ENCODE measurements at places on chromosomes 12 and 14. TPM values are rescaled to one million over a fixed set of nuclear protein-coding genes. Genes with fewer than 3 reads are reported as not detected.

Gene CDK2
- total RNA-seq: 91.6 TPM

Gene KLHL33
- total RNA-seq: not detected

Gene KERA
- total RNA-seq: not detected

Gene PRH2
- not detected for total RNA-seq

Gene PPP4R4
- 3.6 TPM for total RNA-seq

Gene CEBPE
- total RNA-seq: not detected

Gene BBOF1
- 8.5 TPM for total RNA-seq

Gene RDH5
- 7.5 TPM for total RNA-seq

Gene LHX5
- not detected for total RNA-seq

GRCh38 chr14:103606963-103607668 lies 21.9 kb upstream of the KLC1 start:
- DNase-seq: peak; percentile 81

DNA sequence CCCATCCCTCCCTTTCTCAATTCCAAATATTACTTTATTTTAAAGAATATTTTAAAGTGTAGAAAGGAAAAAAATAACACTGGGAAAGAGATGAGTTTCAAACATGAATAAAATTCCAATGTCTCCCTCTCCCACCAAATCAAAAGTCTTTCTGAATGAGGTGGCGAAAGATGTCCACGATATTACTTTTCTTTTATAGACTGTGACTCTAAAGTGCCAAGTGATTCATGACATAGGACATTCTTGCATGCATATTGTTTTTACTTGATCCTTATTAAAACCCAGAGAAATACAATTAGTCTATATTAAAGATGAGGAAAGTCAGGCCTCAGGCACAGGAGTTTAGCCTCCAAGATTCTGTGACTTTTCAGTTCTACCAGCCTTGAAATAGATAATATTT lies 16.0 kb upstream of the LUM start:
- DNase-seq: peak; percentile 42

DNA sequence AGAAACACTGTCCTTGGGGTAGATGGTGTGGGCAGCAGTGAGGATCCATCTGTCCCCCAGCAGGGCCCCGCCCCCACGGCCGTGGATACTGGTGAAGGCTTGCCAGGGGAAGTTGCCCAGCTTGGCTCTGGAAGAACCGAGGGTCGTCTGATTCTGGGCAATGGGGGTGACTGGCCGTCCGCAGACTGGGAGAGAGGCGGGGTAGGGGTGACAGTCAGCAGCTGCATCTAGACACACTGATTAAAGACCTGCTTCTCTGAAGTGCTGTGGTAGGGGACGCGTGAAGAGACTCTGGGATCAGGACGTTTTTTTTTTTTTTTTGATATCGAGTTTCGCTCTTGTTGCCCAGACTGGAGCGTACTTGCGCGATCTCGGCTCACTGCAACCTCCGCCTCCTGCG lies 4.7 kb upstream of the C1R start:
- no peak for DNase-seq

- DNase-seq: no peak
These were observed 913.6 kb downstream of the GALC start for GRCh38 chr14:87079416-87079815.

DNA sequence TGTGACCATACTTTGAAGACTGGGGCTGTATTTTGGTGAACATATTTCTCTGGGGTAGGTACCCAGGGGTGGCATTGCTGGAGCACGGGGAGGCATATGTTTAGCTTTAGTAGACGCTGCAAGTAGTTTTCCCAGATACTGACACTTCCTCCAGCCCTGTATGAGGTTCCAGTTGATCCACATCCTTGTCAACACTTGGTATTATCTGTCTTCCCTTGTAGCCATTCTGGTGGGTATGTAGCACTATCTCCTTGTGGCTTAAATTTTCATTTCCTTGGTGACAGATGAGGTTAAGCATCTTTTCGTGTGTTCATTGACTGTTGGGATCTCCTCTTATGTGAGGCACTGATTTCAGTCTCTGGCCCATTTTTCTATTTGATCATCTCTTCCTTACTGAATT lies 179.1 kb downstream of the PHETA1 start:
- no peak for DNase-seq

- DNase-seq: no peak
These were observed 47.7 kb downstream of the PSMA6 start for GRCh38 chr14:35339761-35340406.

DNA sequence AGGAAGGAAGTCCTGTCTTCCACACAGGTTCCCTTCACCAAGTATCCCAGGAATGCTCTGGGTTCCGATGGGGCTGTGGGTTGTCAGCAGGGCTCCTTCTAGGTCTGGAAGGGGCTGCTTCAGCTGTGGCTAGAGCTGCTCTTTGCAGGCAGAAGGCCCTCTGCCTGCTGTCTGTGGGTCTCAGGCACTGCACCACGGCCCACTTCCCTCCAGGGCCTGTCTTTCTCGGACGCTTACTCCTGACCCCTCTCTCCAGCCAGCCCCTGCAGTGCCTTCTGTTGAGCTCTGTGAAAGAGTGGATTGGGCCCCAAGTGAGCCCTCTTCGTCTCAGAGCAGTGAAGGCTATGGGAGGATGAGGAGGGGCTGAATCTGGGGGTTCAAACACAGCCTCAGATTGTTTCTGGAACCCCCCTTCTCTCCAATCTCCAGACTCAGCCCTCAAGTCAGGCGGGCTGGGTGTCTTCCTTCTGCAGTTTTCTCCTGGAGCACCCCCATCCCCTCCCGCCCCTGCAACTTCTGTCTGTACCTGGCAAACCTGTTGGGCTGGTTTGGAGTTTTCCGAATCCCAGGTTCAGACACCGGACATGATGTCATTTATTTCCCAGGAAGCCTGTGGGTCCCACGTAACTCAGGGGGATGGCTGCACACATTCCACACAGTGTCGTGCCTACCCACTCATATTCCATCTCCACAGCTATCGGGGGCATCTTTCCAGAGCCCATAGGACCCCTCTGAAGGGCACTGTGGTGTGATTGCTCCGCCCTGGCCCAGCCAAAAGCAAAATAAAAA lies 24.9 kb upstream of the SPPL3 start:
- no peak for DNase-seq

DNA sequence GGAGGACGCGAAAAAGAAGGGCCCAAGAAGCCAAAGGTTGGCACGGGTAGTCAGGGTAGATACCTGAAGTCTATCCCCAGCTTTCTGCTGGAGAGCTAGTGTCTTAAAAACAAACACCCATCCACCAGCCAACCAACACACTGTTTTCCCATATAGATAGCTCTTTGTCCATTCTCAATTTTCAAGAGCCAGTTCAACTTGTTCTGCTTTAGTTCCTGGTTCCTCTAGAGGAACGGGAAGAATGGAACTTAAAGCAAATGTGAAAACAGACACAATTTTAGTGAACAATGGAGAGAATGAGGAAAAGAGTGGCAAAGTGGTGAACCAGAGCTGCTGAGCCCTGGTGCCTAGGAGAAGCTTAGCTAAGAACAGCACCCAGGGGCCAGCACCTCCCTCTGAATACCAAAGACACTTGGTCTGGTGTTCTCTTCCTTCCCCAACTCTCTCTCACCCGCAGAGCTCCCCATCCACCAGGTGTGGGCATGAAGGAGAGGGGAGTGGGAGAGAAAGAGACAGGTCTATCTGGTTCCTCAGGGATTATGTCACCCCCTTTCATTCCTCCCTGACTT lies 3.8 kb downstream of the NDRG2 start:
- DNase-seq: no peak

GRCh38 chr14:95362138-95362494 lies 42.4 kb upstream of the CLMN start:
- DNase-seq: no peak

DNA sequence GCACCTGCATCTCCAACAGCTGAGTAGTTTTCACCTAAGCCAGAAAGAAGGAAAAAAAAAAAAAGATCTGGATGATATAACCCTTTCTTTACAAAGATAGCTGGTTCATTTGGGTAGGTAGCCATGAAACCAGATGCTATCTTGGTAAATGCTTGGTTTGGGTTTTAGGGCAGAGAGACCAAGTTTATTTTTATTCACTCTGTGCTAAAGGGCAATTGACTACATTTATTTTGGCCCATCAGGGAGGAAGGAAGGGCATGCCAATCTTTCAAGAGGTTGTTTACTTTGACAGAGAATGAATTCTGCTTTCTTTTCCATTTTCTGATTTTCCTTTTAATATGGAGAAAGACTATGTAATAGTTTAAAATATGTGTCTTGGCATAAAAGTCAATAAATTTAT lies 91.0 kb downstream of the NTN4 start:
- no peak for DNase-seq

- DNase-seq: no peak
These were observed 981.4 kb downstream of the FSCB start for GRCh38 chr14:43525658-43526057.

DNA sequence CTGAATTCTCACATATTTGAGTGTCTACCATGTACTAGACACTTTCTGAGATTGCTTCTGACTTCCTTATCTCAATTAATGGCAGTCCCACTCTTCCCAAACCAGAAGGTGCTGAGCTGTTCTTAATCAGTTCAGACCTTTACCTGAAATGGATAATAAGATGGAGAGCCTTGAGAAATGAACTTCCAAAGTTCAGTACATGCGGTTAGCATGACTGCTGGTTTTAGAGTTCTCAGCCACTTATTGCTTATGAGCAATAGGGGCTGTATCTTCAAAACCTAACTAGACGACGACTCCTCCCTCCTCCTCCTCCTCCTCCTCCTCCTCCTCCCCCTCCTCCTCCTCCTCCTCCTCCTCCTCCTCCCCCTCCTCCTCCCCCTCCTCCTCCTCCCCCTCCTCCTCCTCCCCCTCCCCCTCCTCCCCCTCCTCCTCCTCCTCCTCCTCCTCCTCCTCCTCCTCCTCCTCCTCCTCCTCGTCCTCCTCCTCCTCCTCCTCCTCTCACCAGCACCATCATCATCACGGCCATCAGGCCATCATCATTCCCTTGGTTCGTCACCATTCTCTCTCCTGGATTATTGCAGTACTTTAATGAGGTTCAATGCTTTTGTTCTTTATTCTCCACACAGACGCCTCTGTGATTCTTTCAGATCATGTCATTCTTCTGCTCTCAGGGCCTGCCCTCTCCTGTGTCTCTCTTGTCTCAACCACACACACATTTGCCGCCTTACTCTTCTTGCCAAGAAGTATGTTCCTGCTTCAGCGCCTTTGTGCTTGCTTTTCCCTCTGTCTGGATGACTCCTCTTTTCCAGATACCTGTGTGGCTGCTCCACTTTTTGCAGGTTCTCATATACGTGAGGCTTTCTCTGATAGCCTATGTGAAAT lies 2.7 kb downstream of the PCNX1 start:
- no peak for DNase-seq

DNA sequence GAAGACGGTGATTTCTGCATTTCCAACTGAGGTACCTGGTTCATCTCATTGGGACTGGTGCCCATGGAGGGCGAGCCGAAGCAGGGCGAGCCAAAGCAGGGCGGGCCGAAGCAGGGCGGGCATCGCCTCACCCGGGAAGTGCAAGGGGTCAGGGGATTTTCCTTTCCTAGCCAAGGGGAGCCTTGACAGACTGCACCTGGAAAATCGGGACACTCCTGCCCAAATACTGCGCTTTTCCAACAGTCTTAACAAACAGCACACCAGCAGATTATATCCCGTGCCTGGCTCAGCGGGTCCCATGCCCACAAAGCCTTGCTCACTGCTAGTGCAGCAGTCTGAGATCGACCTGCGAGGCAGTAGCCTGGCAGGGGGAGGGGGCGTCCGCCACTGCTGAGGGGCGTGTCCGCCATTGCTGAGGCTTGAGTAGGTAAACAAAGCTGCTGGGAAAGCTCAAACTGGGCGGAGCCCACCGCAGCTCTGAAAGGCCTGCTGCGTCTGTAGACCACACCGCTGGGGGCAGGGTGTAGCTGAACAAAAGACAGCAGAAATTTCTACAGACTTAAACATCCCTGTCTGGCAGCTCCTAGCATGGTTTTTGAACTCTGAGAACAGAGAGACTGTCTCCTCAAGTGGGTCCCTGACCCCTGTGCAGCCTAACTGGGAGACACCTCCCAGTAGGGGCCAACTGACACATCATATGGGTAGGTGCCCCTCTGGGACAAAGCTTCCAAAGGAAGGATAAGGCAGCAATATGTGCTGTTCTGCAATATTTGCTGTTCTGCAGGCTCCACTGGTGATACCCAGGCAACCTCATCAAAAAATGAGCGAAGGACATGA lies 77.2 kb downstream of the BAZ1A start:
- DNase-seq: no peak

GRCh38 chr12:55008944-55009585 lies 10.7 kb upstream of the NEUROD4 start:
- DNase-seq: no peak

DNA sequence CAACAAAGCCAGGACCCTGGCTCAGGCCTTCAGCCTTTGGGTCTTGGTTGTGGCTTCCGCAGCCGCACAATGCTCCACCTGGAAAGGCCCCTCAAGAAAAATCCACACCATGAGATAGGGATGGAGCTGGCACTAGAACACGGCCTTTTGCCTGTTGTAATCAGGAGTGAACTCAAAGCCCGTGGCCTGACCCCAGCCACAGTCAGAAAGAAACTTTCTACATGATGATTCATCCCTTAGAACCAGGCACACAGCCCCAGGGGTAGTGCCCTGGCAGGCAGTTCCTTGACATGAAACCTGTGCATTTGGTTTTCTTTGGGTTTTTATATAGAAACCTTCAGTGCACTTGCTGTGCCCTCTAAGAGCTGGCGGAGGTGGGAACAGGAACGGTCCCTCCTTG lies 5.1 kb downstream of the CLMN start:
- DNase-seq: peak; percentile 12

- DNase-seq: no peak
These were observed 9.7 kb downstream of the NCOR2 start for GRCh38 chr12:124557518-124558223.

DNA sequence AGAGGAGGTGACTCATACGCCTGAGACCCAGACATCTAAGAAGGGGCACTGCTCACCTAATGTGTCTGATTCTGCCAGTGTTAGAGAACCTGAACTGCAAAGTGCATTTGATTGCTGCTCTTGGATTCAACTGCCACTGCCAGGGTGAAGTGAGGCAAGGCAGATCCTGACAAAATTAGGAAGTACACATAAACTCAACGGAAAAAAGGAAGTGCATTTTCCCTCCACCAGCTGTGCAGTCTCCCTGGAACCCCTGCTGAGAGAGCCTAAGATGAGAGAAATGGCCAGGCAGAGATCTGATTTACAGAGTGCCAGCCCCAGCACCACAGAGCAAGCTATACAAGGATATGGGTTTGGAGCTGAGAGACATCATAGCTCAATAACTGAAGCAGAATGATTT lies 215.3 kb downstream of the SEC23A start:
- DNase-seq: no peak

GRCh38 chr14:102568115-102568614 lies 24.3 kb upstream of the RCOR1 start:
- DNase-seq: peak; percentile 10

GRCh38 chr12:90172524-90172923 lies 463.9 kb upstream of the ATP2B1 start:
- no peak for DNase-seq

- peak; percentile 35 for DNase-seq
These were observed 18.4 kb downstream of the USP44 start for GRCh38 chr12:95532851-95533250.

DNA sequence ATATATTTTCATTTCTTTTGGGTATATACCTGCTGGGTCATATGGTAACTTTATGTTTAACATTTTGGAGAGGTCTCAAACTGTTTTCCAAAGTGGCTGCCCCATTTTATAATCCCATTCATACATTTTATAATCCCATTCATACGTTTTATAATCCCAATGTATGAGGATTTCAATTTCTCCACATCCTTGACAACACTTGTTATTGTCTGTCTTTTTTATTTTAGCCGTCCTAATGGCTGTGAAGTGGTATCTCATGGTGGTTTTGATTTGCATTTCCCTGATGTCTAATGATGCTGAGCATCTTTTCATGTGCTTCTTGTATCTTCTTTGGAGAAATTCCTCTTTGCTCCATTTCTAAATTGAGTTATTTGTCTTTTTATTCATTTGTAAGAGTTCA lies 6.7 kb upstream of the CFL2 start:
- no peak for DNase-seq

- no peak for DNase-seq
These were observed 177.3 kb downstream of the SLC15A5 start for GRCh38 chr12:16100206-16100605.

Data from A172 (cell line).